ENCODE measurements at places on chromosomes 16 and 17.

- no peak for DNase-seq
Measured at GRCh38 chr17:56317351-56318208, 164.3 kb downstream of the ANKFN1 start.

- DNase-seq = no peak
Measured at GRCh38 chr17:35738519-35739133, 7.2 kb downstream of the RASL10B start.

- no peak for DNase-seq
Measured at GRCh38 chr17:63552211-63552610, 1.9 kb downstream of the DCAF7 start.

DNA sequence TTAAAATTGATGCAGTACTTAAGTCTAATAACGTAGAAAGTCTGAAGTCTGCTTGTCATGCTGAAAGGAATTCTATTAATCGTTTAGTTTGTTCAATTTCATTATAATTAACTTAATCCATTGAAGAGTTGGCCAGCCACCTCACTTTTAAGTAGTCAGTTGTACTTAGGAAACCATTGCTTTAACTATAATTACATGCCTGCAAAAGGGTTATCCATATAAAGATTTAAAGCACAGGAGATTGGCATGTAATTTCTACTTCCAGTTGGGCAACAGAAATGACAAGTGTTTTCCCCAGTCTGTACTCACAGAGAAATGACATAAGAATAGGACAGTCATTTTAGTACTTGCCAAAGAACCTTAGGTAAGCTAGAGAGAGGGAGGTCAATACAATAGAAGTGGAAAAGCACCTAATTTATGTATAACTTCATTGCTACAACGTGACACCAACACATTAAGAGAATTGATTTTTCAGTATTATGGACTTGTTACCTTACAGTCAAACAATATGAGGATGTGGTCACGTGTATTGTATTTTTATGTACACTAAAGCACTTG, 3.7 kb upstream of the USP32 start:
- DNase-seq = no peak

DNA sequence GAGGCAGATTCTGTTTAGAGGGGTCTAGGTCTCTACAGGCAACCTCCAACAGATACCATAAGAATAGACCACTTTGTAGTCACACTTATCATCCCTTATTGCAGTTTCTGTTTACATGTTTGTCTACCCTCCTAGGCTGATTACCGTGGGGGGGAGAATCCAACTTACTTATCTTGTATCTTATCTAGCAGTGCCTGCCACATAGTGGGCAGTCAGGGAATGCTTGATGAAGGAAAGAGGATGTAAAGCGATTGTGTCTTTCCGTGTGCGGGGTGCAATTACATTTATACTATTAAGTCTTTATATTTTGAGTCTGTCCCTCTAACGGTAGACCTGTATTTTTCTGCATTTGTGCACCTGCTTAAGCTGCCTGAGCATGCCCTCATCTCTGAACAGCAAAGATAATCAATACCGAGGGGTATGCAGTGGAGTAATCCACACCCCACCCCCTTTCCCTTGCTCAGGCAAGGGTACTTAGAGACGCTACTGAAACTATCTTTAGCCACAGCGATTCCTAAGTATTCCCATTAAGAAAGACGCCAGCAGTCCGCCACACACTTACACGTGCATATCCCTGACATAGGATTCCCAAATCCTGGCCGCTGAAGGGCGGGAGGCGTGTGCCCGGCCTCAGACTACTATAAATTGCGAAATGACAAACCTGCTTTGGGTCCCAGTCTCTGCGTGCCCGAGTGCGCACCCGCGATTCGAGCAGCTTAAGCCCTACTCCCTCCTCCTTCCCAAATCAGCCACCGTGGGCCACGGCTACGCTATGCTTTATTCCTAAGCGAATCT, 635 bp upstream of the AATF start:
- no peak for DNase-seq

- DNase-seq = no peak
Measured at GRCh38 chr16:50712956-50713355, 19.6 kb downstream of the NOD2 start.

DNA sequence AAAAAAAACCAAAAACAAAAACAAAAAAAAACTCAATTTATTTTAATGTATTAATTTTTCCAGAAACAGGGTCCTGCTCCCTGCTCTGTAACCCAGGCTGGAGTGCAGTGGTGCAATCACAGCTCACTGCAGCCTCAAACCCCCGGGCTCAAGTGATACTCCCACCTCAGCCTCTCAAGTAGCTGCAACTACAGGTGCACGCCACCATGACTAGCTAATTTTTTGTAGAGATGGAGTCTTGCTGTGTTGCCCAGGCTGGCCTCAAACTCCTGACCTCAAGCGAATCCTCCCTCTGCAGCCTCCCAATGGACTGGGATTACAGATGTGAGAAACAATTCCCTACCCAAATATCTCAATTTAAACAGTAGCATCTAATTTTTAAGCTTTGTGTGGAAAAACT, 25.2 kb upstream of the EMP2 start:
- DNase-seq = no peak

GRCh38 chr16:10178080-10178479, 4.1 kb downstream of the GRIN2A start:
- DNase-seq = no peak

- peak; percentile 66 for DNase-seq
Measured at GRCh38 chr16:48126801-48127644, 28.8 kb downstream of the ABCC12 start.

DNA sequence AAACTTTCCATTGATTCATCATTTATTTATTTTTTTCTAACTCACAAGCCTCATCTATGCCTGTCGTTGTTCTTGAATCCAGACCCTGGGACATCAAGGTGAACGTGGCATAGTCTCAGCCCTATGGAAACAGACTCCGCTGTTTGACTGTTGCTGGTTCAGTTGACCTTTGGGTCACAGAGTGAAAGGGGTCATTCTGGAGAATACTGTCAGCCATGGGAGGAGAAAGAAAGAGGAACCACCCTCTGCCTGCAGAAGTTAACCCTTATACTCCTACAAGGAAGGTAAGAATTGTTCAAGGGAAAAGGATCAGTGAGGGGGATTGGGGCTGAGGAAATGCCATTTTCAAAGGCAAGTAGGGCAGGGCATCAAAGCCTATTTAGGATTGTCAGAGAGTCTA, 387.6 kb upstream of the MAF start:
- no peak for DNase-seq

- DNase-seq = peak; percentile 82
Measured at GRCh38 chr17:27384261-27384701, 72.0 kb upstream of the KSR1 start.

DNA sequence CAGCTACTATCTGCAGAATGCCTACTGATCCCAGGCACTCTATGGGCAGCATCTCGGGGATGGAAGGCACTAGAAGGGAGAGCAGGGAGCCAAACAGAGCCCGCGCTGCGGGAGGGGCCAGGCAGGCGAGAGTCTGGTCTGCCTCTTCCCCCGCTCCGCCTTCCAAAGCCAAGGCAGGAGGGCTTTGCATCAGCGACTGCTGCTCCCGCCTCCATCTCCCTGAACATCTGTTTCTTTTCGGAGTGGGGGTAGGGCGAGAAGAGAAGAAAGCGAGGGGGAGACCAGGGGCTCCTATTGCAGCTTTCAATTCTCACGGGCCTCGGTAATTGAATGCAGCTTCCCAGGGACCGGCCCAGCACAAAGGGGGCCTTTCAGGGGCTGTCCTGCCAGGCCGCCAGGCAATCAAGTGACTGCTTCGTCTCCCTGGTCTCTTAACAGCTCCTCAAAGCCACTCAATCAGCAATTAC, 31.4 kb upstream of the CDC42EP4 start:
- peak; percentile 68 for DNase-seq

- peak; percentile 74 for DNase-seq
Measured at GRCh38 chr16:86016201-86016965, 117.4 kb downstream of the IRF8 start.

- peak; percentile 90 for DNase-seq
Measured at GRCh38 chr17:8300627-8301242, 5.5 kb upstream of the SLC25A35 start.

- DNase-seq = peak; percentile 62
Measured at GRCh38 chr16:28218109-28218508, 6.3 kb upstream of the XPO6 start.

DNA sequence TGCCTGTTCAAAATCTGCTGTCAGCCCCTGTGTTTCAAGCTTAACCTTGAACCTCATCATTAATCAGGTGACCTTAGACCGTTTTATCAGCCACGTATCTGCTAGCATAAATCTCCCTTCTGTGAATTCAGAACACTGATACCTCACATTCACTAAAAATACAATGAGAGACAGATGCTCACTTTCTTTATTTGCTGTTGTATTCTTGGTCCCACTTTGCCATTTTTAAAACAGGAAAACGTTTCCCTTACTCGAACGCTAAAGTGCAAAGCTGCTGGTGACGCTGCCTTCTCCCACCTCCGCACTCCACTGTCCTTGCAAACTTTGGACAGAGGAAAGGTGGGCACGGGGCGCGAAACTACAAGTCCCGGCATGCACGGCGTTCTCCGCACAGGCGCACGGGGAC, 220 bp upstream of the ARHGAP44 start:
- DNase-seq = no peak

- DNase-seq = peak; percentile 26
Measured at GRCh38 chr17:67717192-67717623, 528 bp upstream of the NOL11 start.

GRCh38 chr17:30520882-30521281, 43.7 kb downstream of the GOSR1 start:
- DNase-seq = no peak

DNA sequence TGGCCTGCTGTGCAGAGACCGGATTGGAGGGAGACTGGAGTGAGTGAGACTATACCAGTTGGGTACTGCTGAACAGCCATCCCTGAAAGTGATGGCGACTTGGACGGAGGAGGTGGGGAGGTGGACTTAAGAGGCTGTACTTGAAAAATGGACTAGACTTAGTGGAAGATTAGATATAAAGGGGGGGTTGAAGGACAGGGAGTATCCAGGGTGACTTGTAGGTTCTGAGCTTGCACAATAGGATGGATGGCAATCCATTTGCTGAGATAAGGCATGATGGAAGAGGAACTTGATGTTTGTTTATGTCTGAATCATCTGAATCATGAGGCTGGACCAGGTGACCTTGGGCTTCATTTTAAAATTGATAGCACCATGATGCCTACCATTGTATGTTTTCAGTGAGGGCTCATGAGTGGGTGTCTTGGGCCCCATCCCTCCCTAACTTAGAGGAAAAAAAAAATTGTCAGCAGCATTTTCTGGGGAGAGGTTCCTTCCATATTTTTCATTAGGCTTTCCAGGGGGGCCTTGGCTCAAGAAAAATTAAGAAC, 41.2 kb downstream of the PRKCA start:
- DNase-seq = no peak

DNA sequence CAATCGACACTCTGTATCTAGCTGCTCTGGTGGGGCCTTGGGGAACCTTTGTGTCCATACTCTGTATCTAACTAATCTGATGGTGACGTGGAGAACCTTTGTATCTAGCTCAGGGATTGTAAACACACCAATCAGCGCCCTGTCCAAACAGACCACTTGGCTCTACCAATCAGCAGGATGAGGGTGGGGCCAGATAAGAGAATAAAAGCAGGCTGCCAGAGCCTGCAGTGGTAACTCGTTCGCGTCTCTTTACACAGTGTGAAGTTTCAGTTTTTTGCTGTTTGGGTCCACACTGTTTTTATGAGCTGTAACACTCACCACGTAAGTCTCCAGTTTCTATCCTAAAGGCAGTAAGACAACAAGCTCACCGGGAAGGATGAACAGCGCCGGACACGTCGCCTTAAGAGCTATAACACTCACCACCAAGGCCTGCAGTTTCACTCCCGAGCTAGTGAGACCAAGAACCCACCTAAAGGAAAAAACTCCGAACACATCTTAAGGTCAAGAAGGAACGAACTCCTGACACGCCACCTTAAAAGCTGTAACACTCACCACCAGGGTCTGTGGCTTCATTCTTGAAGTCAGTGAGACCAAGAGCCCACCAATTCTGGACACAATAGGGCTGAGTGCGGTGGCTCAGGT, 64.6 kb downstream of the KPNA2 start:
- no peak for DNase-seq

- DNase-seq = no peak
Measured at GRCh38 chr17:61720016-61720795, 129.2 kb upstream of the NACA2 start.

DNA sequence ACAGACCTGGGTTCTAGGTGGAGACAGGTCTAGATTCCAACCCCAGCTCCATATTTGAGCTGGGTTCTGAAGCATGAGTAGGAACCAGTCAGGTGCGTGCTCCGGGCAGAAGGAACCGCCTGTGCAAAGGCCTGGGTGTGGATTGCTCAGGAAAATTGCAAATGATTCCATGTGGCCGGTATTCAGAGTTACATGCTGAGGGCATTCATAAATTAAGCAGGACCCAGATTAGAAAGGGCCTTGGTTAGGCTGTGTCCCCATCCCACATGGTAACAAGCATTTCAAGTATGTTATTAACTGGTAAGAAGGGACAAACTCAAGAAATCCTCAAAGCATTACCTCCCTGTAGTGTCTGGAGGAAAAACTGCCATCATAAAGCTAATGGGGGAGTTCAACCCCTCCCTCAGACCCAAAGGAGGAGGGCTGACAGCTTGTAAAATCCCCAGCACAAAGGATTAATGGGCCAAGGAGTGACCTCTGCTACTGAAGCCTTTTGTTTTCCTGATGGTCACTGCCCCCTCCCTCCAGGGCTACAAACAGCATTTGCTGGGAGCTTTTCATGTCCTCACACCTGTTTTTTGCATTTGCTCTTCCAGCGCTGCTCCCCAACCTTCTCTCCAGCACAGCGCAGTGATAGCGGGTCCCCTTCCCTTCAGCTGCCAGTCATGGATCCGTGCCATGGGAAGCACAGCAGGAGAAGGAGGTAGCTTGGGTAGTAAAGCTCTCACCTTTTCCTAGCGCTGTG, 218.0 kb downstream of the C16orf95 start:
- DNase-seq = no peak

GRCh38 chr17:7977039-7977438, 25.4 kb upstream of the GUCY2D start:
- DNase-seq = no peak

GRCh38 chr17:44416558-44417289, 27.3 kb upstream of the ITGA2B start:
- no peak for DNase-seq

GRCh38 chr17:44170499-44171201, at the start of gene ASB16:
TSS of gene ASB16 (plus strand) at chr17:44170704. CDS start at chr17:44170790, 86 bp downstream.
- DNase-seq = no peak

- DNase-seq = no peak
Measured at GRCh38 chr17:42276609-42277341, 584 bp upstream of the STAT5B start.

- no peak for DNase-seq
Measured at GRCh38 chr17:74037320-74037719, 166.2 kb upstream of the RPL38 start.
